ENCODE measurements at places on chromosomes 11 and 22. TPM values are rescaled to one million over a fixed set of nuclear protein-coding genes. Genes with fewer than 3 reads are reported as not detected.

C11orf65 gene
- 0.20 TPM for total RNA-seq

DEUP1 gene
- not detected for total RNA-seq

DNAJB7 gene
- total RNA-seq, result not detected

CRYBB2 gene
- not detected for total RNA-seq

MRGPRX2 gene
- not detected for total RNA-seq

OR4B1 gene
- not detected for total RNA-seq

SCUBE1 gene
- total RNA-seq, result 0.08 TPM

RNF121 gene
- total RNA-seq, result 52.5 TPM

TMEM86A gene
- total RNA-seq, result 0.29 TPM
